ENCODE measurements at places on chromosomes 6 and 20.

- no peak for DNase-seq
Measured at GRCh38 chr6:49142421-49143151, 320.5 kb downstream of the MMUT start.

GRCh38 chr6:24492475-24492874 is 2.3 kb upstream of the ALDH5A1 start:
- DNase-seq = peak; percentile 37

GRCh38 chr6:170063431-170063830 is 227.4 kb downstream of the DLL1 start:
- no peak for DNase-seq

DNA sequence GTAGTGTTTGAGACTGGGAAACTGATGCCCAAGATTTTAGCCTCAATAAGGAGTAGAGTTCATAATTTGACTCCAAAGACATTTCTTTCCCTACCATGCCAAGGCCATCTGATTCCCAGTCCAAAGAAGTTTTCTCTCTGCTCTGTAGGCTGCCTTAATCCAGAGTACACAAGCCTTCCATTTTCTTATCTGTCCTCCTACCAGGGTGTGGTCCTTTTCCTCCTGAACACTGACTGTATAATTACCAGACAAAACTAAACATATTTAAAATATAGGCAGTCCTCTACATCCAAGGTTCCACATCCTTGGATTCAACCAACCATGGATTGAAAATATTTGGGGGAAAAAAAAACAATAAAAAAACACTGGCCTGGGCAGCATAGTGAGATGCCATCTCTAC is 108.4 kb downstream of the SLC16A10 start:
- DNase-seq = no peak

DNA sequence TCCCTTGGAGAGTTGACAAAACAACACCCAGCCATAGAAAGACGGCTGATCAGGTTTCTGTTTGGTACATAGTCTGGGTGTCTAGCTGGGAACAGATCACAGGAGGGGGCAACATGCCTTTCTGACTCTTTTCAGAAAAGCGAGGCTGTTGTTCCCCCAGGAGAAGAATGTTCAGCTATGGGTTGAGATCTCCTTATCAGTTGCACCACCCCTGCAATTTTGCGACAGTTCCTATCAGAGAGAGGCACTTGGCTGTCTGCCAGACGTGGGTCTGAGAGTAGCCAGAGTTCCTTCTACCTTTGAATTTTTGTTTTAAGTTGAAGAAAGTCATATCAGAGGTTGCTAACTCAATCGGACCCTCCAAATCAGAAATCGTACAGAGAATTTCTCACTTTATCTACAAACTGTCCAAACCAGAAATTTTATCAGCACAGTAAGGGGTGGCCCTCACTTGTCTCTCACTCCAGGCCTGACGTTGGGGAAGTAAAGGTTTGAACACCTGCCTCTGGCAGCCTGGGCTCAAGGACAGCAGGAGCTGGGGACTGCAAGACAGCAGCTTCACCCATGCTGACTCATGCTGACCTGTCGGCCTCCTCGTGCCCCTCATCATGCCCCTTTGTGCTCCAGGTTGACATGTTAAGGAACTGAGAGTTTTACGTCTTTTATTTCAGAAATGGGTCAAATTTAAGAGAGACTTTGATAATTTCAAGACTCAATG is 42.3 kb downstream of the TMC2 start:
- peak; percentile 3 for DNase-seq

DNA sequence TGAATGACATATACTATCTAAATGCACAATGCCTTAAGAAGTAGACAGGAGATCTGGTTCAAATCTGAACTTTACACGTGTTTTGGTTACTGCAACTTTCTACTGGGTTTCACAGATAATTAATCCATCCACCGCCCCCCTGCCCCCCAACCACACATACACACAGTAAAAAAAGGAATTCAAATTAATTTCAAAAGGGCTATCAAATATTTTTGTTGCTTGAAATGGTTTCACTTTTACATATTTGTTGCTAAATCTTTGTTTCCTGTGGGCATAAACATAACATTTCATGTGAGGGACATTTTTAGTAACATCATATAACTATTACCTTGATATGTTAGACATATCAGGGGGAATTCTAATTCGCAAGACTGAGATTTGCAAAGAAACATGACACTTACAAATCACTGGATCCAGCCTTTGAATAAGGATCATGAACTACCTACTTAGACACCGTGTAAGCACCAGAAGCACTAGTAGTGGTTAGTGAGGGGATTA is 7.5 kb downstream of the NEDD9 start:
- no peak for DNase-seq

GRCh38 chr20:58086763-58087561 is 141.5 kb downstream of the ANKRD60 start:
- DNase-seq = peak; percentile 31

- no peak for DNase-seq
Measured at GRCh38 chr6:47677381-47678100, 20.8 kb upstream of the ADGRF4 start.

DNA sequence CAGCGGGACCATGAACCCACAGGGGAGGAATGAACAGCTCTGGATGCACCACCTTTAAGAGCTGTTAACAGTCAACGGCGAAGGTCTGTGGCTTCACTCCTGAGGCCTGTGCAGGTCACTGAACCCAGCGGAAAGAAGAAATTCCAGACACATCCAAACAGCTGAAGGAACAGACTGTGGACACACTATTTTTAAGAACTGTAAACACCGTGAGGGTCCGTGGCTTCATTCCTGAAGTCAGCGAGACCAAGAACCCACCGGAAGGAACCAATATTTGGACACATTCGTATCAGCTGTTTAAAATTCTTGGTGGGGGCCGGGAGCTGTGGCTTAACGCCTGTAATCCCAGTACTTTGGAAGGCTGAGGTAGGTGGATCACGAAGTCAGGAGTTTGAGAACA is 5.4 kb upstream of the TMEM14B start:
- DNase-seq = no peak
